Mammary epithelial cell (primary cell): ENCODE measurements at places on chromosomes 13 and 19.

DNA sequence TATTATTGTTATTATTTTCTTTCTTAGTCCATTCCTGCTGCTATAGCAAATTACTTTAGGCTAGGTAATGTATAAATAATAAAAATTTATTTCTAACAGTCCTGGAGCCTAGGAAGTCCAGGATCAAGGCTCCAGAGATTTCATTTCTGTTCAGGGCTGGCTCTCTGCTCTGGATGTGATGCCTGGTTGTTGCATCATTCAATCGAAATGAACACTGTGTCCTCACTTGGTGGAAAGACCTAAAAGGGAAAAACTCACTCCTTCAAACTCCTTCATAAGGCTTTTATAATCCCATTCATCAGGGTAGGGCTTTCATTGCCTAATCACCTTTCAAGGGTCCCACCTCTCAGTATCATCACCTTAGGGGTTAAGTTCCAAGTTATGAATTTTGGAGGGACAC is 395.0 kb downstream of the EFNB2 start:
- DNase-seq: no peak

DNA sequence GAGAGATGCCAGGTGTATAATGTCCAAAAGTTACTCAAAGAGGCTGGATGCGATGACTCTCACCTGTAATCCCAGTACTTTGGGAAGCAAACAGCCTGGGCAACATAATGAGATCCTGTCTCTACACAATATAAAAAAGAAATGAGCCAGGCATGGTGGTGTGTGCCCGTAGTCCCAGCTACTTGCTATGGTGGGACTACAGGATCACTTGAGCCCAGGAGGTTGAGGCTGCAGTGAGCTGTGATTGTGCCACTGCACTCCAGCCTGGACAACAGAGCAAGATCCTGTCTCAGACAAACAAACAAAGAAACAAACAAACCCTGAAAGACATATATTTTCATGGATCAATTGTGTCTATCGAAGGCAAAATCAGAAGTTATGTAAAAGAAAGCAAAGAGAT is 54.3 kb upstream of the CYP2B6 start:
- no peak for DNase-seq

- DNase-seq: no peak
These were observed 64.8 kb upstream of the ZNF536 start for GRCh38 chr19:30307191-30307974.

GRCh38 chr13:30097701-30098100 is 209.7 kb downstream of the KATNAL1 start:
- no peak for DNase-seq

- no peak for DNase-seq
These were observed 39.5 kb downstream of the DHRS12 start for GRCh38 chr13:51764184-51765141.
